ENCODE measurements at places on chromosomes 5 and 9.

DNA sequence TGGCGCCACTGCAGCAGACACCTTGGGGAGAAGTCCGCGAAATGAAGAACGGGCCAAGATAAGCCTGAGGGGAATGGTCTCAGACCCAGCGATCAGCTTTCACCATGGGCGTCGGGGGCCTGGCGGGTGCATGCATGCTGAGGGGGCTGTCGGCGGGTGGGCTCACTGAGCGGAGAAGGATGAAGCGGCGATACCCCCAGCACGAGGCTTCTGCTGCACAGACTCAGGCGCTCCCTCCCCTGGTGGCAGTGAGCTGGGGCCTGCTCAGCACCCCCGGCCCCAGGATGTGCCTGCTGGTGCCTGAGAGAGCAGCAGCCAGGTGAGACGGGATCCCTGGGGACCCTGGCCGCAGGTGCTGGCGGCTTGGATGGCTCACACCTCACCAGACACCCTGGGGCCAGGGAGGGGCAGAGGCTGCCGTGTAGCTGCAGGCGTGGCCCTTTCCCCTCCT is 31.2 kb downstream of the CEP72 start:
- no peak for DNase-seq

- DNase-seq = no peak
Measured at GRCh38 chr5:98397081-98397480, 376.4 kb upstream of the RGMB start.

DNA sequence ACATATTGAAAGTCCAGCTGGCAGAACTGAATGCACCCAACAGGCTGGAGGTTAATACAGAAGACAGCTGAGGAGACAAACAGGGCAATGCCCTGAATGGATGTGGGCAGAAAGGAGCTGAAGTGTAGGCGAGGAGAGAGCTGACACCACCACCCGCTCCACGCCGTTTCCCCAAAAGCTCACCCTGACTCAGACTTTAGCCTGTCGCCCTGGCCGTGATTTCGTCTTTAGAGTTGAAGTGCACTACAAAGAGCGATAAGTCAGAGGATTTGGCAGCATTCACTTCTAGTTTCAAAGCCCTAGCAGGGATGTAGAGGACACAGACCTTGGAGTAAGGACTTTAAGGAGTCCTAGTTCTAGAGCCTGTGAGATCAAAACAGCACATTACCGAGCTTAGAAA is 2.2 kb upstream of the ERAP1 start:
- DNase-seq = no peak

- DNase-seq = no peak
Measured at GRCh38 chr5:6494939-6495338, 46.3 kb downstream of the UBE2QL1 start.

GRCh38 chr9:129198319-129199043 is 20.4 kb upstream of the IER5L start:
- no peak for DNase-seq

DNA sequence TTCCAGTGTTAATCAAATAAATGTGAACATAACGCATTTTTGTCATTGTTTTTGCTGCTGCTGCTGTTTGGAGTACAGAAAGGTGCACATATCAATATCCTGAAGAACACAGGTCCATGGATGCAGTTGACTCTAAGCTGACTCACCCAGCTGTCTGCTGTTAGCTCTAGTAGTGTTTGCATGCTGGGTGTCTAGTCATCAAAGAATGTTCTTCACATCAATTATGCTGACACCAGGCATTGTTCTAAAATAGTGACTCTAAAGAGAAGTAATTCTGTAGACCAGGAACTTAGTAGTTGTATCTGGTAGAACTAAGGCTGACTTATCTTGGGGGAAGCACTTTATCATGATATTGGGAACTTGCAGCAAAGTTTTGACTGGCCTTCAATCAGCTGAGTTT is 55.7 kb upstream of the DPYSL3 start:
- no peak for DNase-seq

- DNase-seq = no peak
Measured at GRCh38 chr9:134669399-134669955, 27.9 kb downstream of the COL5A1 start.

- DNase-seq = no peak
Measured at GRCh38 chr9:129418451-129418850, 202.4 kb downstream of the C9orf50 start.

- no peak for DNase-seq
Measured at GRCh38 chr9:304106-304505, 89.4 kb downstream of the DOCK8 start.
